CD4-positive, alpha-beta T cell treated with Interleukin-2 at 100 ng/mL for 4 hours (primary cell): ENCODE measurements at places on chromosomes 1 and 21.

DNA sequence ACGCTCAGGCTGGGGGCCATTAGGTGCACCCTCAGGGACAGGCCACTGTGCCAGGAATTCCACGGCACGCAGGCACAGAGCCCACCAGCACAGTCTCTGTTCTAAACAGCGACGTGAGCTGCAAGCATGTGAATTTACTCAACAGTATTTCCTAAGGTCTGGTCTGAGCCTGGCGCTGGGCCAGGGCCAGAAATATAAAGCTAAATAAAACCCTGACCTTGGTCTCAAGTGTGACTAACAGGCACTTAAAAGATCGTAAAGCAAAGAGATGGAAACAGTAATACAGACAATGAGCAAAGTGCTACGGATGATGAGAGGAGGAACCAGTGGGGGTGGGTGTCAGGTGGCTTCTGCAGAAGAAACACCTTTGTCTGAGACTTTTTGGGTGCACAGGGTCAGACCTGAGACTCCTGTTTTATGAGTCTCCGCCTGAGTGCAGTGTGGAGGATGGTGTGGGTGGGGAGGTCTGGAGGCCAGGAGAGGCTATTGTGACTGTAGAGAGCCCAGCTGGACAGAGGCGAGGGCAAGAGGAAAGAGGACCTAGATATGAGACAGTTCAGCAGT lies 53.4 kb upstream of the EDN2 start:
- no peak for DNase-seq

DNA sequence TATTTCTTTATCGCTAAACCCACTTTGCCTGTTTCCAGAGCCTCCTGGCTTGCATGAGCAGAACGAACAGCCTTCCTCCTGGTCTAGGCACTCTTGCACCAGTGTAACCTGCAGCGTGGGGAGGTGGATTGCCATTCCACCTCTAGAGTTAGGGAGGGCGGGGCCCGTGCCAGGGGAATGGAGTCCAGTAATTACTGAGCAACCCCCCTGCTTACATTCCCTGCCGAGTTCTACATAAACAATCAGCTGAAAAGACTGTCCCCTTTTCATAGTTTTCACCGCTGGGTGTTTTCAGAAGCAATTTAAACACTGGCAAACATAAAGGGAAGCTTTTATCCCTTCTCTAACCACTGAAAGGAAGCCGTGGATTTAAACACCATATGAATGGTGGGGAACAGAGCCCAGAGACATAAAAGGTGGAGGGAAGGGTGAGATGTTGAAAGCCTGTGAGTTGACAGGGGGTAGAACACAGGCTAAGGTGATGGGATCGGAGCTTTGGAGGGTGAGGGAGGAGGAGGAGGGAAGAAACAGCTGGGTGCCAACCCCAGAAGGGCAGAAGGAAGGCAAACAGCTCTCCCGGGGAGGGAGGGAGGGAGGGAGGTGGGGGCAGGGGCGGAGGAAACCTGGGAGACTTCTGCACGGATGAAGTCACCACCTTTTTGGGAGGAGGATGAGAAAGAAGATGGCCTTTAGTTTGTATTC lies 68.0 kb upstream of the WDR26 start:
- DNase-seq, result no peak

DNA sequence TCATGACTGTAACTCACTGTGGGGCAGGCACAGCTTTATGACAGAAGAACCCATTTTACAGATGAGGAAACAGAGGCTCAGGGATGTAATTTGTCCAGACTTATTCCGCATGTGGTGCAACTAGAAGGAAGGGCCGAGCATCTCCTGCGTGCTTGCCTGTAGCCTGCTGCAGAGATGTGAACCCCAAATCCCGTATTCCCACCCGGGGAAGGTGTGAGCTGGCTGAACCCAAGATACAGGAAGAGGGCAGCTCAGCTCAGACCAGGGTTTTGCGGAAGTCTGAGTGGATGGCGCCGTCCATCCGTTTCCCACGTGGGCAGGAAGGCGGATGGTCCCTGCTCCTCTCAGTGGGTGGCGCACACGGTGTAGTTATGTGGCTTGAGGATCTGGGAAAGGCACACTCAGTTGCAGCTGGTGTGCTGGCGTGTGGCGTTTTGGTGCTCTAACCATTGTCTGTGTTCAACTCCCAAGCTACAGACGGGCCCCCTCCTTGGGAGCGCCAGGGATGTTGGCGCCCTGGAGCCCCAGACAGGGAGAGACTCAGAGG lies 1.2 kb downstream of the CROCC start:
- no peak for DNase-seq

DNA sequence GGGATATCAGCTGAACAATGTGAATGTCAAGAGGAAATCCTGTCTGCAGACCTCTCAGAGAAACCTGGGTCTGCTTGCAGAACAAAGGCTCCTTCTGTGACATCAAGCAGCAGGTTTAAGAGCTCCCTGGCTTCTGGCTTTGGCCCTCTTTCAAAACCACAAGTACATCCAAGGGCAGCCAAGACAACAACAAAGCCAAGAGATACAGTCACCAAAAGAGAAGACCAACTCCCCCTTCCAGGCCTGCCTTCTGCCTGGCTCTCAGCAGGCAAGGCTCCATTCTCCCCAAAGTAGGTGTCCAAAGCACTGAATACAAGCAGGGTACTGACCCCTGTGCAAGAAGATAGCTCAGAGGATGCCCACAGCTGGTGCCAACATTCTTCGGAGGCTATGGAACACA lies 11.5 kb downstream of the BCAR3 start:
- DNase-seq, result no peak

GRCh38 chr1:175145899-175146528 lies 46.6 kb downstream of the KIAA0040 start:
- no peak for DNase-seq

DNA sequence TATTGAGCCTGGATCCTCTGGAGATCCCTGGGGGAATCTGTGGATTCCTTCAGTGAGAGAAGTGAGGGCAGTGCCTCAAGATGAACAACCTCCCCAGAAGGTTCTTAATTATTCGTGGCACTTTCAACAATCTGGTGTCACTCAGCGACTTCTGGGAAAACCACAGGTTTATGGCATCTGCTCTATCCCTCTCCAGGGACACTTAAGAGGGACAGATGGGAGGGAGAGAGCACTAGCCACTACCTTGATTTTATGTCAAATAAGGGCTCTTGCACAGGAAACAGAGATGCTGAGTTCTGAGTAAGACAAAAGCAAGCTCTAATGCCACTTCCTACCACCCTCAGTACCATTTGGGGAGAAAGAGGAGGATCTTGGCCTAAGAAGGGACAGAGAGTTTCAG lies 21.2 kb upstream of the CHI3L1 start:
- DNase-seq, result no peak

- DNase-seq, result no peak
Observed at GRCh38 chr21:41767606-41768436, 969 bp upstream of the RIPK4 start.

GRCh38 chr1:117686907-117687306 lies 81.1 kb downstream of the TENT5C start:
- DNase-seq, result no peak

DNA sequence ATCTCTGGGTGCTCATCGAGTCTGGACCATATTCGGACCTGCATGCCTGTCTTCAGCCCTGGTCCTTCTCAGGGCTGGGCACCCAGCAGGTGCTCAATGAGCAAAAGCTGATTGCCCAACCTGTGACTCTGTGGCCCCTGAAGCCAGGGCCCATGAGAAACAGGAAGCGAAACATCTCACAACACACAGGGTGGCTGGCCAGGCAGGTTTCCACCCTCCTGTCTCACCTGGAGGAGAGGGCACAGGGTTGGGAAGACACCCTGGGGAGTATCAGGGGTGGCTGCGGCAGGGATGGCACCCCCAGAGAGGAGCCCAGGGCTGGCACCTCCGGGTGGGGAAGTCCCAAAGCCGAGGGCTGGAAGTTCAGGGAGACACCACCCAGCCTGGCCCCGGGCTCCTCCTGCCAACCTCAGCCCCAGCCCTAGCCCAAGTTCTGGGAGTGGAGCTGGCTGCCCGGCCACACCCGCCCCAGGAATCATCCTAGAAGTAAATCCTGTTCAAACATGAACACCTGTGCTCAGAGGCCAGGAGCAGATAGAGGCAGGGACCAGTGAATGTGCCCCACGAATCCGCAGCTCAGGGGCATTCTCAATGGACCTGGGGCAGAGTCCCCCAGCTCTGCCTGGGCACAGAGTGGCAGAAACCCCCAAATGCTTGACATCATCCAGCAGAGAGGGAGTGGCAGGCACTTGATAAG lies 54.6 kb downstream of the RAP1GAP start:
- no peak for DNase-seq

DNA sequence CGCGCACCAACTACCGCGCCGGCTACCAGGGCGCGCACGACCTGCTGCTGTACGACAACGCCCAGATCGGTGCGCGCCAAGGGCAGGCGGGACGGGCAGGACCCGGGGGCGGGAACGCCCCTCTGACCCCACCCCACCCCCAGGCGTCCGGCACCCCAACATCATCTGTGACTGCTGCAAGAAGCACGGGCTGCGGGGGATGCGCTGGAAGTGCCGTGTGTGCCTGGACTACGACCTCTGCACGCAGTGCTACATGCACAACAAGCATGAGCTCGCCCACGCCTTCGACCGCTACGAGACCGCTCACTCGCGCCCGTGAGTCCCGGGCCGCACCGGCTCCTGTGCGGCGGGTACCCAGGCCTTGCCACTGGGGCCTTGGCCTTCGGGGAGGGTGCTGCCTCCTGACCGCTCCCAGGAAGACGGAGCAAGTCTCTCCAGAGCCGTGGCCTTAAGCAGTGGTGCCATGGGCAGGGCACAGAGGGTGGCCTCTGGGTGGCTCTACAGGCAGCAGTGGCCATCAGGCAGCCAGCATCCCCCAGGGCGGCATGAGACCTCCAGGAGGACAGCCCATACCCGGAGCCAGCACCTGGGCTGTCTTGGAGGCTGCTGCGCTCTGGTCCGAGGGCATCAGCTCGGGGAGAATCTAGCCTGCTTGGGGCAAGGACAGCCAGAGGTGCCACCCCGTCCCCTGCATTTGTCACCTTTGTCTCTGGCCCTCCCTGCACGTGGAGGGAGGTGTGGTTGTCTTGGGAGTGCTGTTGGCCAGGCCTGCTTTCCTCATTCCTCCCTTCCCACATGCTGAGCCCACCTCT lies 8.1 kb upstream of the MMP23B start:
- DNase-seq, result no peak

GRCh38 chr1:58402444-58402843 lies 144.1 kb downstream of the OMA1 start:
- DNase-seq, result no peak

GRCh38 chr1:231337043-231337471 lies 595 bp downstream of the EXOC8 start:
- no peak for DNase-seq

DNA sequence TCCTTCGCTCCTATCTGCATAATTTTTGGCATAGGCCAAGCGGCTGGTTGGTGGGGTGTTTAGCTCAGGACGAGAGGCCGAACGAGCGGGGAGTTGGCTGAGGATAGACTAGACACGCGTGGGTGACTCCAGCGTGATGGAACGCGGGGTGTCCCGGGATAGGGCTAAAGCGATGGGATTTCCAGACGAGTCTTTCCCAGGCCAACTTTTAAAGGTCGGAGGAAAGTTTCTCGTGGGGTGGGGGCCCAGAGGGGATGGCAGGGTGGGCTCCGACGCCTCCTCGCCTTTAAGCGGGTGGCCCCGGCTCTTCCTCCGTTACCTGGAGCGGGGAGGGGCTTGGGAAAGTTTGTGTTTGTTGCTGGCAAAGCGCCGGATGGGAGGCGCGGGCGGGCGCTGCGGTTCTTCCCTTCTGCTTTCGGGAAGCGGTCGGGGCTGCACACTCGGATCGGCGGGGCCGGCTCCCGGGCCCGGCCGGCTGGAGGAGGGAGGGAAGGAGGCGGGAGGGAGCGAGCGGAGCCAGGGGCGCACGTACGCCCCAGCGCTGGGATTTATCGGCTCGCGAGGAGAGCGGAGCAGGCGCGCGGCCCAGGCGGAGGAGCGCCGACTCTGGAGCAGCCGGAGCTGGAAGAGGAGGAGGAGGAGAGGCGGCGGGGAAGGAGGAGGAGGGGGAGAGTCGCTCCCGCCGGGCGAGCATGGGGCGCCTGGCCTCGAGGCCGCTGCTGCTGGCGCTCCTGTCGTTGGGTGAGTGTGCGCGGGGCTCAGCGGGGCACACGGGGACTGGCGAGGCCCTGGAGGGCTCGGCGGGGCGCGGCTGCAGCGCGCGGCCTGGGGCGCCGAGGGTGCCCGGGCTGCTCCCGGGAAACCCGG lies at the start of gene PTGFRN:
TSS of gene PTGFRN (plus strand) at position 405 of the 867 bp plus-strand sequence. CDS start at position 693, 288 bp downstream.
- no peak for DNase-seq

GRCh38 chr1:161285521-161285920 lies 24.2 kb downstream of the MPZ start:
- DNase-seq, result no peak

GRCh38 chr1:3403388-3404231 lies 50.9 kb upstream of the ARHGEF16 start:
- no peak for DNase-seq

DNA sequence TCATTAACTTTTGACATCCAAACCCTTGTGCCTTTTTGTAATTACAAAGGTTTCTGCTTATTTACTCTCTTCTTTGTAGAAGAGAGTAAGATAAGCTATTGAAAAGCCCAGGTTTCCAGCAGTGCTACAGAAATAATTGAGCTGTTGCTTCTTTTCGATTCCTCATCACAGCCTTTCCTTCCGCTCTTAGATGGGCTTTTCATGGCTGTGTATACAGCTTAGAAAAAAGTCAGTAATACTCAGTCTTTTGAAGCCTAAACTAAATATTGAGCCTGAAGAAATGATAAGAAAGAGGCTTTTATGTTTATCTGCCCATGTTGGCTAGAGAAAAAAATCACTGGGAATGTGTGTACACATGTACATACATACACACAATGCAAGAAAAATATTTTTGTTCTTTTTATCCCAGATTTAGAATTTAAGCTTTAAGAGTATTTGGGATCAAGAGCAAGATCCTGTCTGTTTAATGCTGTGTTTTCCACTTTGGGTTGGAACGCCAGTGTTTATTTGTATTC lies 172.4 kb downstream of the VPS13D start:
- no peak for DNase-seq

- DNase-seq, result no peak
Observed at GRCh38 chr21:23026878-23027277, 2028.7 kb downstream of the NCAM2 start.

DNA sequence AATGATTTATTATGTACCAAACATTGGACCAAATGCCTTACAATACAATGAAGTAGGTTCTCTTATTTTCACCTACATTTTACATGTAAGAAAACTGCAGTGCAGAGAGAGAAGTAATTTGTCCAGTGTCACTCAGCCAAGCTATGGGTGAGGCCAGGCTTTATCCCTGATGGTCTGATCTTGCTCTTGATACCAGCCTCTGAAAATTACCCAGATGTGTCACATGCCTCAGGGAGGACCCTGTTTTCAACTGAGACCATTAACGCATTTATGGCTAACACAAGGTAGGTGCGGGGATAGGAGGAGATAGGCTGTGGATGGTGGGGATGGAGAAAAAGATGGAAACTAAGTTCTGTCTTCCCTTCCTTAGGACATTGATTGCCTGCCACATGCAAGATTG lies 56.9 kb downstream of the NGF start:
- DNase-seq, result no peak

DNA sequence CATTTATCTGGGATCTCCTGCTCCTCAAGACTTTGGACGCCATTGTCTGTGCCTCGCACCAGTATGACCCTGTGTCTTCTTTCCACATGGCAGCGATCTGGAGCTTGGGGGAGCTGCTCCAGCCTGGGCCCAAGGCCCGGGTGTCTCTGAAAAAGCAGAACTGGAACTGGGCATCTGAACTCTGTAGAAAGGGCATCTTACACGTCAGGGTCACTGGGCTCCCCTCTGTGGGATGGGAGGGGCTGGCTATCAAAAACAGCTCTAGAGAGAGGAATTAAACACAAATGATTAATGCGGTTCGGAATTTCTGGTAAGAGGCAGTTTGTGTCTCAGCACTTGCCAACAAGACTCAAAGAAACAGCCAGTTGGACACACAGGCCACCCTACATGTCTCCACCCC lies 16.1 kb downstream of the FCRL1 start:
- DNase-seq, result no peak
